Pancreas (tissue), 10 donors: ENCODE measurements at places on chromosomes 2 and 18. TPM values are rescaled to one million over a fixed set of nuclear protein-coding genes. Genes with fewer than 3 reads are reported as not detected.

- DNase-seq: no peak
Observed at GRCh38 chr2:216243026-216243425, 129.3 kb downstream of the MARCHF4 start.

GRCh38 chr2:3035385-3036050 is 342.1 kb downstream of the EIPR1 start:
- DNase-seq: no peak

The CCBE1 gene
- polyA plus RNA-seq: 0.77 TPM

The CNNM3 gene
- 15.6 TPM for polyA plus RNA-seq

- no peak for DNase-seq
Observed at GRCh38 chr2:84451579-84451978, 7.5 kb downstream of the SUCLG1 start.

DNA sequence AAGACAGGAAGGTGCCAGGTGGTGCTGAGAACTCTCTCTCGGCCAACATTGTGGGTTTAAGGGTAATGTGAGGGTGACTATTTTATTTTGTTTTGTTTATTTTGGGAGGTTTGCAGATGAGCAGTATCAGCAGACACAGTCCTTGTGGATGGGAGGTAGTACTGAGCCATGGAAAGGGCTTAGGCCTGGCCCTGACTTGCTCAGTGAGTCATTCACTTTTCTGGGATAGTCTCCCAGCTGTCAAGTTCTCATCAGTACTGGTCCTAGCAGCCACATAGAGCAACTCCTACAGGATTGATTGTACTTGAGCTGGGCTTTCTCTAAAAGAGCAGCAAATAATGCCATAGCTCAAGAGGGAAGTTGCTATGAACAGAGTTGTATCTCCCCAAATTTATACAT is 175.2 kb downstream of the LOXHD1 start:
- no peak for DNase-seq
